Neural progenitor cell (in vitro differentiated cells): ENCODE measurements at places on chromosomes 16 and 17.

DNA sequence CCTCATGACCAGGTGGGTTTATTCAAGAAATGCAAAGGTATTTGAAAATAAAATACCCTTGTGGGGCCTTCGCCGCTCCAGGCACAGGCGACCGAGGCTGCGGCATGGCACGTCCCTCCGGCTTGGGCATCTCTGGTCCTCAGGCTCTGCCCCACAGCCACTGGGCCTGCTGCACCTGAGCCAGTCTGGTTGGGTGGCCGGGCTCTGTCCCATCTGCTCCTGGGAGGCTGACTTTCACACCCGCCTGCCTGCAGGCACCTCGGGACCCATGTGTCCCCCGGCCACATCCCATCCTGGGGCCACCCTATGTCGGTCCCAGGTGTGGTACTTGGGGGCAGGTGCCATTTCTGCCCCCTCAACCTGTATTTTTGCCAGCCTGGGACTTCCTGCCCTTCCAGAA, 20.9 kb downstream of the OSBPL7 start:
- DNase-seq: no peak
- H3K36me3 ChIP-seq: no peaks in the 10 kb centered on the region
- no peak overlapping the region for H3K27ac ChIP-seq
- no peak overlapping the region for H3K4me3 ChIP-seq

DNA sequence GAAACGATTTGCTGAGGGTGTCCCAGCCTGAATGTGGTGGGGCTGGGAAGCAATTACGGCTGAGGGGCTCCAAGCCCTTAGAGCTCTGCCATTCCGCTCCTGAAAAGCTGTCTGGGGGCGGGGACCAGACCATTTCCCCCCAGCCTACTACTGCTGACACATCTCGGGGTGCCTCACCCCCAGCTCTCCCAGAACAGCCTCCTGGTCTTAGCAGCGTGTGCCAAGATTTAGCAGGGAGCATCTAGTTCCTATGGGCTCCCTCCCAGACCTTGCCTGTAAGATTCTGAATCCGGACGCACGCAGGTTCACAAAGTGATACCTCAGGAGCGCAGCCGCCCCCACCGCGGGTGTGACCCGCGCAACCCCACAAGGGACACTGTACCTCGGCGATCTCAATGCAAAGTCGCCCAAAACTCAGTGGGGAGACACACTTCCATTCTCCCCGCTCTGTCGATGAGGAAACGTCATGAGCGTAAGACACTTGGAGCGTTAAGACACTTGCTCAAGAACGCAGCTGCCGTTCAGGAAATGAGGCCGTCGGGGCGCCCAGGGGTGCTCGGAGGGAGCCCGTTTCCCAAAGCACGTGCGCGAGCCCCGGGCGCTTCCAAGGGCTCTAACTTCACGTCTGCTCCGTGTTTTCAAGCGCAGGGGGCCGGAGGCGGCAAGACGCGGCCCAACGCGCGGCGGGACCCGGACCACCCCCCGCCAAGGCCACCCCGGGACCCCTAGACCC, 629 bp downstream of the GEMIN4 start:
- H3K27me3 ChIP-seq: no peaks in the 10 kb centered on the region
- no peak overlapping the region for H3K27ac ChIP-seq
- no peaks in the 10 kb centered on the region for H3K36me3 ChIP-seq
- peak; percentile 57 for DNase-seq

- no peaks in the 10 kb centered on the region for H3K27me3 ChIP-seq
- H3K27ac ChIP-seq: no peak overlapping the region
- H3K4me1 ChIP-seq: peaks cover 12% of the 10 kb centered on the region
- H3K36me3 ChIP-seq: no peaks in the 10 kb centered on the region
- H3K4me3 ChIP-seq: no peak overlapping the region
- no peak for DNase-seq
Measured at GRCh38 chr17:68356520-68356919, 65.2 kb downstream of the ARSG start.

- no peak overlapping the region for H3K4me3 ChIP-seq
- no peaks in the 10 kb centered on the region for H3K27me3 ChIP-seq
- no peak for DNase-seq
Measured at GRCh38 chr16:82900559-82900958, 273.8 kb downstream of the CDH13 start.

DNA sequence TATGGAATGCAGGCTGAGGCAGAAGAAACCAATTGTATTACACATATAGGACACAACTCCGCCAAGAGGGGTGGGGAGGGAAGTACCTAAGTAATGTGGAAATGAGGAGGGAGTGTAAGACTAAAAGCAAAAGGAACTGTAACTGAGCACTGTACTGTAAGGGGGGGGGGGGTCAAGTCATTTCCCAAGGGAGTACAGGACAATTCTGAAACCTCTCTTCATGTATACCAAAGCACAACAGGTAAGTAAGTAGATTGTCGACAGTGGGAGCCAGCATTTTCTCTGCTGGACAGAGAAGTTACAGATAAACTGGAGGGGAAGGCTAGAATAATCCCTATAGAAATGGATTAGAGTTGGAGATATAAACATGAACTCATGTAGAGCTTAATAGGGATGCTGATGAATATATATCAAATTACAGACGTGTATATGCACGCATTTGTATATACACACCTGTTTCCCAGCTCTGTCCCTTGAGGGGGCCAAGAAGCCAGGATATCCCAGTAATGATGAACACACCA, 6.4 kb downstream of the USP22 start:
- H3K27ac ChIP-seq: no peak overlapping the region
- no peaks in the 10 kb centered on the region for H3K27me3 ChIP-seq
- DNase-seq: no peak
- peaks cover 16% of the 10 kb centered on the region for H3K4me1 ChIP-seq

- no peaks in the 10 kb centered on the region for H3K27me3 ChIP-seq
- no peak overlapping the region for H3K4me3 ChIP-seq
- H3K4me1 ChIP-seq: peaks cover 5% of the 10 kb centered on the region
- H3K36me3 ChIP-seq: no peaks in the 10 kb centered on the region
Measured at GRCh38 chr17:33229499-33229898, 63.6 kb downstream of the ASIC2 start.

- no peaks in the 10 kb centered on the region for H3K27me3 ChIP-seq
- no peak overlapping the region for H3K27ac ChIP-seq
- DNase-seq: no peak
- no peaks in the 10 kb centered on the region for H3K36me3 ChIP-seq
- no peaks in the 10 kb centered on the region for H3K4me1 ChIP-seq
Measured at GRCh38 chr17:64358261-64358788, 32.3 kb downstream of the PECAM1 start.

DNA sequence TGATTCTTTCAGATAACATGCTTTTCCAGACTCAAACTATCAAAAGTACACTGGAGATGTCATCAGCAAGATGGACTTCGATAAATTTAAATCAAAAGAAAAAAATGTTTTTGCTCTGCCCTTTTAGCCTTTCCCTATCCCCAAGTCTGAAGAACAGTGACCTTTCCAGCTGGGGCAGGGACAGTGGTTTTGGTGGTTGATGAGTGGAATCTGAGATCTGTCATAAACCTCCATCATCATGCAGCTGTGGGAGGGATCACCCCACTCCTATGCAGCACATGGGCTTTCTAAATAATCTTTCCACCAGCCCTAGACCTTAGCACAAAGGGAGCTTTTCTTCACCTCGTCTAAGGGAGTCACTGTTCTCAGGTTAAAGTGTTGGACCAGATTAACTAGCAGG, 869.5 kb upstream of the SOX9 start:
- H3K27me3 ChIP-seq: no peaks in the 10 kb centered on the region
- no peak for DNase-seq
- H3K4me3 ChIP-seq: no peak overlapping the region
- H3K36me3 ChIP-seq: no peaks in the 10 kb centered on the region
- no peak overlapping the region for H3K27ac ChIP-seq
- H3K4me1 ChIP-seq: no peaks in the 10 kb centered on the region
